ENCODE measurements at places on chromosomes 1 and 21.

DNA sequence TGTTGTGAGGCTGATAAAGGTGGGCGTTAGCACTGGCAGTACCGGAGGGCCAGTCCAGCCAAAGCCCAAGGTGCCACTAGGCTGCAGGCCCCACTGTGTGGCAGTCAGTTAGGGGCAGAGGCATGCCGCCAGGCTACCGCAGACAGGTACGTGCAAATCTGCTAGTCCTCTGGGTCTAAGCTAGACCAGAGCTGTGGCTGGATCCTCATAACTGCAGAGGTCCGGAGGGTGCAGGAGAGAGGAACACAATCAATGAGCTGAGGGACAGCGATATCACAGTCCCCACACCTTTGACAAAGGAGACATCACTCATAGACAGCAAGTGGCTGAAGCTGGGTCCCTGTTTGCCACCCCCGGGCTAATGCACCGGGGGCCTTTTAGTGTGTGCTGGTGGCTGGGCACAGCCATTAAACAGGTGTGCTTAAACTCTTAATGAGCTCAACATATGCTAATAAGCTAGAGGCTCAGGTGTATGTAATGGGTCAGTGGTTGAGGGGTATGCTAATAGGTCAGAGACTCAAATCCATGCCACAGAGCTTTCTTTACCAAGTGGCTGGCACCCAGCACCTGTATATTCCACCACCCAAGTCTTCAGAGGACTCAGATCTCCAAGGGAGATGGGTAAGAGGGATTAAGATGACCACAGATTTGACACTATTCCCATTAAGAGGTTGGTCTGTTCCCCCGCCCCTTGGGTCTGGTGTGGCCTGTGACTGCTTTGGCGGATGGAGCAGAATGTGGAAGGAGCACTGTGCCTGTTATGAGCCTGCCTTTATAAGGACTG, 82.0 kb downstream of the GLIS1 start:
- no peak for DNase-seq

GRCh38 chr1:51744506-51745303, 127.8 kb downstream of the OSBPL9 start:
- DNase-seq: no peak

GRCh38 chr1:103761896-103762295, 12.2 kb downstream of the AMY1C start:
- DNase-seq: no peak

DNA sequence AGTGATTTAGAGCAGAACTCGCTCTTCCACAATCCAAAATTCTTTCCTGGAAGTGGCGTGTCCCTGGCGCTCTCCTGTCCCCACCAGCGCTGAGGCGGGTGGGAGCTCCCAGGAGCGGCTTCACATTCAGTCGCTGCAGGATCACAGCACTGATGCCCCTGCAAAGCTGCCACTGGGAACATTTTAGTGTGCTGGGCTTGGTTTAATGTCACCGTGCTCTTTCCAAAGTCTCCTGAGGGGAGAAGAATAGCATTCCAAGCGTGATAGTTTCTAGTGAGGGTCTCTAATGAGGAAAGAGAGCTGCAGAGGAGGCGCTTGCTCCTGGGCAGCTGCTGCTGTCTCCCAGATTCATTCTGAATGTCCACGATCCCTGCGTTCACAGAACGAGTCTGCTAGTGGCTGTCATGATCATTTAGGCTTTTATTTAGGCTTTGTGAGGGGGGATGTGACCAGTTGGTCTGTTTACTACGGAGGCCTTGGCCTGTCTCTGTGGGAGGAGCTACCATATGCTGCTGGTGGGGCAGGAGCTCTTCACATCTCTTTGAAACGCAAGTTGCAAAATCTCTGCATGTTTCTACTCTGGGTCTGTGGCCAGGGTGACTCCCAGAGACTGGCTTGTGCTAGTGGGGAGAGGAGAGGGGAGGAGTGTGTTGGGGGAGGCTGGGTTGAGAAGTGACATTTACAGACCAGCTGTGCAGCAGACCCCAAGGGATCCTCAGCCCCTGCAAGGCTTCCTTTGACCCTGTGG, 23.4 kb downstream of the OLFML3 start:
- no peak for DNase-seq

- DNase-seq: no peak
Measured at GRCh38 chr1:109901141-109901523, 9.5 kb upstream of the CSF1 start.

- no peak for DNase-seq
Measured at GRCh38 chr1:25695771-25696311, 79.2 kb downstream of the MAN1C1 start.
